ENCODE measurements at places on chromosomes 4 and X.

GRCh38 chrX:106177106-106177981 lies 9.2 kb downstream of the PWWP3B start:
- DNase-seq = no peak

GRCh38 chr4:24470666-24471485 lies 113.5 kb downstream of the DHX15 start:
- peak; percentile 23 for DNase-seq

- DNase-seq = no peak
Measured at GRCh38 chr4:79217025-79217424, 108.8 kb downstream of the NAA11 start.

- no peak for DNase-seq
Measured at GRCh38 chr4:17562157-17562556, 14.8 kb upstream of the LAP3 start.

DNA sequence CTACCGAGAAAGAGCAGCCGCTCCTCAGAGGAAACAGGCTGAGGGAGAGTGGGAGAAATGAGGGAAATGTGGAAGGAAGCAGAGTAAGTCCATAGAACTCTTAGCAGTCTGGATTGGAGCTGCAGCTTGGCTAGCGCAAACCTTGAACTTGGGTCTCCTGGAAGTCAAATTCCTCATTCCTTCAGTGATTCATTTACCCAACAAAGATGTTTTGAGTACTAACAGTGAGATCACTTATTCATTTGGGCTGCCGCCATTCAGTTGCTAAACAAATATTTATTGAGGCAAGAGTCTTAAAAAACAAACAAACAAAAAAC lies 51.5 kb downstream of the SEL1L3 start:
- DNase-seq = no peak

Measured in activated CD8-positive, alpha-beta T cell treated with anti-CD3 and anti-CD28 coated beads, Interleukin-2, amount 10 ng/mL, durations not matched to agents 7 days and 5 days (primary cell).